ENCODE measurements at places on chromosomes 3 and 15.

GRCh38 chr15:40003116-40003916 lies 35.7 kb downstream of the SRP14 start:
- no peak for DNase-seq

DNA sequence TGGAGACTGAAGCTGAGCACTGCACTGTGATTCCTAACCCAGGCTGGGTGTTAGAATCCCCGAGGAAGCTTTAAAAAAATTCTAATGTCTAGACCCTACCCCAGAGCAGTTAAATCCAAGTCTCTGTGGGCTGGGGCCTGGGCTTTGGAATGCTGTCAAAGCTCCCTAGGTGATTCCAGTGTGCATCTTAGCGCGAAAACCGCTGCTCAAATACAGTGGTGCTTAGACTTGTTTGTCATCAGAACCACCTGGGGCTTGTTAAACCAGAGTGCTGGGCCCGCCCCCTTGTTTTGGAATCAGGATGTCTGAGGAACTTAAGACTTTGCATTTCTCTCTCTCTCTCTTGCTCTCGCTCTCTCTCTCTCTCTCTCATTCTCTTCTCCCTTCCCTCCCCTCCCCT lies 20.7 kb downstream of the RHCG start:
- no peak for DNase-seq

DNA sequence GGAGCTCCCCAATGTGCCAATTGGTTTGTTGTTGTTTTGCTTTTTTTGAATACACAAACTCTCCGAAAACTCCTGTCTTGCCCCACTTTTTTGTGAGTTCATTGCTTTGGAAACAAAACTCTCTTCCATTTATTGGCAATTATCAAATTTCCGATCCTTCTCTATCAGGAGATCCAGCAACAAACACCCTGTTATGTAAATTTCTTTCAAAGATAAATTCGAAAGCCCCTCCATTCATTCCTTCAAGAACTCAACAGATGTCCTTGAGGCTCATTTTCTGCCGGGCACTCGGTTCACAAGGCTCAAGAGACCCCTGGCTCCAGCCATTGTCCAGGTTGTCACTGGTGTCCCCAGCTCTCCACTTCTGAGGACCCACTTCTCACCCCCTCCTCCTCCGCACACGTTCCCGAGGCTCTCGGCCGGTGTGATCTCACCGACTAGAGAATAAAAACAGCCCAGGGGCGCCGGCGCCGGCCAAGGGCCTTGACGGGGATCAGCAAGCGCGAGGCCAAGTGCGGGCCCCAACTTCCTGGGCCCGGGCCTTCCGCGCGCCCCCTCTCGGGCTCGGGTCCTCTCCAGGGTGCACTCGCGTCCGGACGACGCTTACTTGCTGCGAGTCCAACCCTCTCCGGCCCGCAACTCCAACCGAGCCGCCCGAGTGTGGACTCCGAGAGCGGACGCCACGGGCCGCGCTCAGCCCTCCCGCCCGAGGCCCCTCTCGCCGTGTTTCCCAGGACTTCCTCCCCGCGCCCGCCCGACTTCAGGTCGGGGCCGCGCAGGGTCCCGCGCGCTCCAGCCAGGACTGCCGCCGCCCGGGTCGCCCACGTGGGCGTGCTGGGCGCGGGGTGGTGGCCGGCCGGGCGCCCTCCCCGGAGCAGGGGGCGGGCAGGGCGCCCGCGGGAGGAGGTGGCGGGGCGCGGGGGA lies 533 bp upstream of the SMAD3 start:
- peak; percentile 70 for DNase-seq

DNA sequence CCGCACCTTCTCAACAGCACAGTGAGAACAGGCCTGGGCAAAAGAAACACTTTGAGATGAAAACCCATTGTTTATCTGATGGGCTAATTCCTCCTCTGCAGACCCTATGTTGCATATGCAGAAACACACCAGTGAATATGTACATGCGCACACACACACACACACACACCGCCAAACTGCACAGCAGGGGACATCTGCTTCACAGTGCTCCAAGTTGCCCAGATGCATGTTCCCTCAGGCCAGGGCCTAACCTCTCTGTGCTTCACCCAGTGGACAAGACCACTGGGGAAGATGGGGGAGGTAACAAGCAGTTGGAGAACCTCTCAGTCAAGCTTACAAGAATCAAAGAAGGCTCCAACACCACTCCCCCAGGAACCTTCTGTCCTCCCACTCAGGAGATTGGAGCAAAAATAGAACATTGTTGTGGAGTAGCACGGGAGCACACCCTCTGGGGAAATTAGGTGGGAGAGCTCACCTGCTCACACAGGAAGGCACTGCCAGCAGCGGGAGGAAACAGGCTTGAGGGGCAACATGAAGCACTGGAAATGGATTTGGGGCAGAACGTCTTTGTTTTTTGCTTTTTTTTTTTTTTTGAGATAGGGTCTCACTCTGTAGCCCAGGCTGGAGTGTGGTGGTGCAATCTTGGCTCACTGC lies 13.0 kb downstream of the HCN4 start:
- no peak for DNase-seq

DNA sequence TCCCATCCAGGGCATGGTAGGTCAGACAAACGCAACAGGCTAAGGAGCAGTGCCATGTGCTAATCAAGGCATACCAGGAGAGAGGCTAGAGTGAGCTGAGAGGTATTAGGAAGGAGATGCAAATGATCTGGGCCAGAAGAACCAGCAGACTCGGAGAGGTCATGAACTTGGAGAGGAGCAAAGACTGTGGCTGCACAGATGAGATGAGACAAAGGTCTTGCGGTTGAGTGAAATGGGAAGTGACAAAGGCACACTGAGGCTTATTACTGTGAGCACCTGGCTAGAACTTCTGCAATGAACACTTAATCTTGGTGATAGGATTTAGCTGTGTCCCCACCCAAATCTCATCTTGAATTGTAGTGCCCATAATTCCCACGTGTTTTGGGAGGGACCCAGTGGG lies 380.2 kb downstream of the ULK4 start:
- DNase-seq = no peak

DNA sequence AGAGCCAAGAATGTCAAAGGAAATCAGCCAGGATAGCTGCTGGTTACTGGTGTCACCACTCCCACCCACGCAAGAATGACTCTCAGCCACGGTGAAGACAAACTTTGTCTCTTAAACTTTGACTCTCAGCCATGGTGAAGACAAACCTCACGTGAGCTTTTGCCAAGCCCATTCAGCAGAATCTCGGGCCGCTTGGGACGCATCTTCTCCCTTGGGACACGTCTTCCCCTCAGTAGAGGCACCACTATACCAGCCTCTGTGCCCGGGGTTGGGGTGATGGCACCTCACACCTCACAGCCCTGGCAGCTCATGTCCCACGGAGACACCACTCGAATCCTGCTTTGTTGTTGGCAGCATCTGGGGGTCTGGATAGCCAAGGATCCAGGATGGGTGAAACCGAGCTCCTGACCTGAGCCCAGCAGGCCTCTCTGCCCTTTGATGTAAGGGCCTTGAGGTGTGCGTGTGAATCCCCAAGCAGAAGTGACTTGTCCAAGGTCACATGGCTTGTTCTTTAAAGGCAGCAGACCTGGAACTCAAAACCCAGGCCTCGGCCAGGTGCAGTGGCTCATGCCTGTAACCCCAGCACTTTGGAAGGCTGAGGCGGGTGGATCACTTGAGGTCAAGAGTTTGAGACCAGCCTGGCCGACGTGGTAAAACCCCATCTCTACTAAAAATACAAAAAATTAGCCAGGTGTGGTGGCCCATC lies 21.8 kb downstream of the RBPMS2 start:
- no peak for DNase-seq
